ENCODE measurements at places on chromosomes 7 and 10.

DNA sequence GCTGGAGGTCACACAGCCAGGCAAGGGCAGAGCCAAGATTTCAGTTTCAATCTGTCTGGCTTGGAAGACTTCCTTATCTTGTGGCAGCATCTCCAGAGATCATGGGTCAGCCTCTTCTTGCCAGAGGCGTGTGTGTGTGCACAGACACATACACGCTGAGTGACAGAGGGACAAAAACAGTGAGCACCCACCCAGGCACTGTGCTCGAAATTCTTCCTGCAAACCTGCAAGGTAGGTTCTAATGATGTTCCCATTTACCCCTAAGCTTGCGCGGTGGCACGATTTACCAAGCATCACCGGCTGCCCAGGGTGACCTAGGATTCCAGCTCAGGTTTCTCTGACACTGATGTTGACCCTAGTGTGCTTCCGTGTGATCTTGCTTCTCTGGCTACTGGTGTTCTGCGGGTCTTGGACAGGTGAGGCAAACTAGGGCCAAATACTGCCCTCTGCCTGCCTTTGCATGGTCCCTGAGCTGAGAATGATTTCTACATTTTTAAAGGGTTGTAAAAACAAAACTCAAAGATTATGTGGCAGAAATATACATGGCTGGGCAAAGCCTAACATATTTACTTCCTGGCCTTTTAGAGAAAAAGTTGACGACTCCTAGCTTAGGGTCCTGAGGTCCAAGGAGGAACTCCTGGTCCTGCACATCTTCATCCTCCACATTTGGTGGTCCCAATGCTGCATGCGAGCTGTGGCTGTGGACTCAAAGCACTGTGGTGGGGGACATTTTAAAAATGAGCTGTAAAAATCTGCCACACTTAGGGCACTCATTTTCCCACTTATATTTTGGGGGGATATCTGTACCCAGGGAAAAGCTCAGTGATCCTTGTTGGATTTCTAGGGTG is 268.5 kb downstream of the RPS24 start:
- no peak for DNase-seq

- DNase-seq, result no peak
Measured at GRCh38 chr10:31581741-31582323, 262.8 kb downstream of the ZEB1 start.

DNA sequence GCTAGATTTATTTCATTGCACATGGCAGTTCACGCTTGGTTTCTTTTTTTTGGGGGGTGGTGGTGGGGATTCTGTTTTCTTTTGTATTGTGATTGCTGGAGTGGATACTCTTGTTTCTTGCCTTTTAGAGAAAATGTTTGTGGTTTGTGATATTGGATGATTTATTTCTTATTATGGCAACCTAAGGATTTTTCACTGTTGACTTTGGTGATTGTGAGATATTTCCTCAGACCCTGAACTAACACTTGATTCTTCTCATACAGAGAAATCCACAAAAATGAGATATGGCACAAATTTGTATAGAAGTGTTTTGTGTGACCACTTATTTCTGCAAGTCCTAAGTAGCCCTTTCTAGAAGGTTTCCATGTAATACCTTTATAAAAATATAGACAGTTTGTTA is 871.1 kb downstream of the LRMDA start:
- DNase-seq, result no peak

DNA sequence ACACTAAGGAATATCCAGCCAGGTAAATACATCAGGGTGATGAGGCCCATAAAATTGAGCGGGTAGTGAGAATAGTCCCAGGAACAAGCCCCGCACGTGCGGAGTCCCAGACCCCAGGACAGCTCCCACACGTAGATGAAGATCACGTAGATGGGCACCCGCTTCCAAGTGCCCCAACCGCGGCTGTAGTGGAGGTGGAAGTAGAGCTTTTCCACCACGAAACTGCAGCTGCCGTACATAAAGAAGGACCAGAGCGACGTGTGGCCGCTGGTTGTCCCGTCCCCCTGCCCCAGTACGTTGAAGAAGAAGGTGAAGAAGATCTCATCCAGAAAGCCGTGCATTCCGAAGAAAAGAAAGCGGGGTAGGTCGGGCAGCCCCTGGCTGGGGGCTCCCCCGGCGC is 948 bp downstream of the TMEM229A start:
- DNase-seq, result no peak

- DNase-seq, result no peak
Measured at GRCh38 chr7:33614357-33615117, 290.8 kb upstream of the BMPER start.

All from upper lobe of left lung (tissue), 6 donors.